Dermis microvascular lymphatic vessel endothelial cell (primary cell): ENCODE measurements at places on chromosomes 2 and 18. TPM values are rescaled to one million over a fixed set of nuclear protein-coding genes. Genes with fewer than 3 reads are reported as not detected.

The BMP10 gene
- total RNA-seq = not detected in 2 replicates

The SPC25 gene
- total RNA-seq = 1.4 and 4.0 TPM in 2 replicates

The TDRD15 gene
- not detected in 2 replicates for total RNA-seq

The SULT1C3 gene
- not detected in 2 replicates for total RNA-seq

The PIAS2 gene
- total RNA-seq = 8.6 and 11.4 TPM in 2 replicates

The TBC1D8 gene
- 62.4 and 120 TPM in 2 replicates for total RNA-seq

The TTN gene
- total RNA-seq = 0.76 and 1.7 TPM in 2 replicates

The ZC3H15 gene
- total RNA-seq = 43.2 and 47.4 TPM in 2 replicates

The NDC80 gene
- total RNA-seq = 6.8 and 20.8 TPM in 2 replicates
